ENCODE measurements at places on chromosomes 12 and 14. TPM values are rescaled to one million over a fixed set of nuclear protein-coding genes. Genes with fewer than 3 reads are reported as not detected.

The PPHLN1 gene
- total RNA-seq, result 117 TPM

The CLEC1A gene
- not detected for total RNA-seq

The RIPK3 gene
- not detected for total RNA-seq

The OR4K13 gene
- total RNA-seq, result not detected

The TC2N gene
- 0.41 TPM for total RNA-seq

The ASCL1 gene
- total RNA-seq, result not detected

The ABCC9 gene
- total RNA-seq, result 1.2 TPM

The C14orf132 gene
- total RNA-seq, result not detected

The ATF7 gene
- 13.3 TPM for total RNA-seq

The AKAP5 gene
- total RNA-seq, result 2.5 TPM

The GARIN6 gene
- not detected for total RNA-seq

The CLEC14A gene
- total RNA-seq, result 21.9 TPM

The PALS1 gene
- 24.2 TPM for total RNA-seq

The EFS gene
- total RNA-seq, result 26.4 TPM

The SLC25A47 gene
- total RNA-seq, result 0.08 TPM

The FBLN5 gene
- total RNA-seq, result 29.6 TPM

The ENDOU gene
- not detected for total RNA-seq

The PTHLH gene
- total RNA-seq, result 3.6 TPM

The SPRING1 gene
- 18.6 TPM for total RNA-seq

The MYG1 gene
- 35.8 TPM for total RNA-seq

The STYK1 gene
- not detected for total RNA-seq

The TTC5 gene
- 12.6 TPM for total RNA-seq

The PTPRO gene
- 0.15 TPM for total RNA-seq

The PDZRN4 gene
- total RNA-seq, result not detected

The GPR65 gene
- total RNA-seq, result 0.05 TPM

The PTPN21 gene
- 12.6 TPM for total RNA-seq

The YLPM1 gene
- 43.9 TPM for total RNA-seq

The GPHN gene
- 35.6 TPM for total RNA-seq

The ARHGAP9 gene
- 9.3 TPM for total RNA-seq

The FAM90A1 gene
- not detected for total RNA-seq

The PRIMA1 gene
- not detected for total RNA-seq

The CRIP1 gene
- not detected for total RNA-seq

The SDSL gene
- 1.5 TPM for total RNA-seq

The BDKRB2 gene
- 0.03 TPM for total RNA-seq

The CCDC92 gene
- total RNA-seq, result 7.7 TPM

The PHLDA1 gene
- 13.5 TPM for total RNA-seq

The RNASE3 gene
- total RNA-seq, result not detected

The PLEK2 gene
- not detected for total RNA-seq

The CD4 gene
- total RNA-seq, result not detected

The TTC6 gene
- total RNA-seq, result 0.08 TPM

The SYNDIG1L gene
- total RNA-seq, result not detected

The RHOJ gene
- 3.1 TPM for total RNA-seq

The PPP1R1A gene
- total RNA-seq, result not detected

The TEX22 gene
- total RNA-seq, result 0.06 TPM

The KIF5A gene
- 0.47 TPM for total RNA-seq

Data from SJCRH30 (cell line).